ELR (cell line): ENCODE measurements at places on chromosomes 1 and 21.

DNA sequence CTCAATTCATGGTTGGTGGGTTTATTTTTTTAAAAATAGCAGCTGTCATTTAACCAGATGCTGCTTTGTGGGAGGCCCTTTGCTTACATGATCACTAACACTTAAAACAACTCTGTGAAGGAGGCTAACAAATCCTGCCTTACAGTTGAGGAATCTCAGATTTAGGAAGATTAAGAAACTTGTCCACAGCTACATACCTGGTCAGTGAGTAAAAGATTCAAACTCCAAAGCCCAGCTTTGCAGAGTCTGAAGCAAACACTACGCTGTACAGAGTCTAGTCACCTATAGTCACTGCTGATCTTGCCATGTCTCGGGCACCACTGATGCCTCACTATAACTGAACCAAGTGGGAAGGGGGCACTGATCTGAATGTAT is 535.4 kb downstream of the SMYD3 start:
- no peak for DNase-seq

- no peak for DNase-seq
These were observed 9.0 kb downstream of the TRAPPC10 start for GRCh38 chr21:44021064-44021463.

DNA sequence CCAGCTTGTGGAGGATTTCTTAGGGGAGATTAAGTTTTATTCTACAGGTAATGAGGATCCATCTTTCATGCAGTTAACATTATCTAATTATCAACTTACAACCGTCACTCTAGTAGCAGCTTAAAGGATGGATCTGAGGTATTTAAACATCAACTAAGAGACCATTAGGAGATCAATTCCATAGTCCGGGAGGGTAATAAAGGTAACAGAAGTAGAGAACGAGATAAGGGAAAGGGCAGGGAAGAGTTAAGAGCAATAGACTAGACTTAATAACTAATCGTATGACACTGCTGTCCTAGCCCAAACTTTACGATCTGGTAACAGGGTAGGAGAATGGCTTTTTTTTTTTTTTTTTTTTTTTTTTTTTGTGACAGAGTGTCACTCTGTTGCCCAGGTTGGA is 19.5 kb upstream of the CCDC17 start:
- DNase-seq, result no peak

GRCh38 chr1:224683936-224684335 is 67.8 kb downstream of the CNIH3 start:
- DNase-seq, result no peak
